ENCODE measurements at places on chromosomes 12 and 14.

DNA sequence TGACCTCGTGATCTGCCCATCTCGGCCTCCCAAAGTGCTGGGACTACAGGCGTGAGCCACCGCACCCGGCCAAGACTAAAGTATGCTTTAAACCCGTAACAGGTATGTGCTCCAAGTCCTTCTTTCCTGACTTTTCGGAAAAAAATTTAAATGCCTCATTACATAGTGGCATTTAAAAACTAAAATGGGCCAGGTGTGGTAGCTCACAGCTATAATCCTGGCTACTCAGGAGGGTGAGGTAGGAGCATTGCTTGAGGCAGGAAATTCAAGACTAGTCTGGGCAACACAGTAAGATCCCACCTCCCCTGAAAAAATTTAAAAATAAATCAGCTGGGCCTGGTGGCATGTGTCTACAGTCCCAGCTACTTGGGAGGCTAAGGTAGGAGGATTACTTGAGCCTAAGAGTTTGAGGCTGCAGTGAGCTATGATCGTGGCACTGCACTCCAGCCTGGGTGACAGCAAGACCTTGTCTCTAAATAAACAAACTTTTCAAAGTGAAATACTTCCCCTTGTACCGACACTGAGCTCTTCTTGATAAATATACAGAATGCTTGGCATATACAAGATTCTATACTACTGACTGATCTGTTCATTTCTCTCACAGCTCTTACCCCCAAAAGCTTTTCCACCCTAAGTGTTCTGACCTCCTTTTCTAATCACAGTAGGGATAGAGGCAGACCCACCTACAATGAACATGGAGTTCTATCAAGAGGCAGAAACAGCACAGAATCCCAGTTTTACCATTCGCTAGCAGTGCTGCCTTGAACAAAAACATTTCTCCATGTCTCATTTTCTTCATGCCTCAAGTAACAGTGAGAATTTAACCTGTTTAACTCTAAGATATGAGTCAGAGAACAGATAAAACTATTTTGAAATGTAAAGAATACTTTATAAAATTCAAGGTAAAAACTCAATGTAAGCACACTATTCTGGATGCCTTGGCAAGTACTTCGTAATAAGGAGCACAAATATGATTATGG lies 7.9 kb downstream of the PPP4R3A start:
- DNase-seq, result no peak

DNA sequence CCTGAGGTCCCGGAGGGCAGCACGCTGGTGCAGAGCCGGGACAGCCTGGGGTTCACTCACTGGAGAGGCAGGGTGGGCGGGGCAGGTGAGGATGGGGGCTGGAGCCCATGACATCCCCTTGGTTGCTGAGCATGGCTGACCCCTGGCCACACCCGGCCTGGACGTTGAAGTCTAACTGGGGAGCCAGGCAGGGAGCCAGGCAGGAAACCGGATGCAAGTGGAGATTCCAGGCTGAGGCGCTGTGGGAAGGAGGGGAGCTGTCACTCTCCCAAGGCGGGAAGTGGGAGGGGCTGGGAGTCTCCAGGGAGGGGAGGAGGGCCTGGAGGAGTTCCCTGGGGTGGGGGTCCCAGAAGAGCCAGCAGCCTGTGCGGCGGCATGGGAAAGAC lies 7.7 kb upstream of the INF2 start:
- DNase-seq, result peak; percentile 83

DNA sequence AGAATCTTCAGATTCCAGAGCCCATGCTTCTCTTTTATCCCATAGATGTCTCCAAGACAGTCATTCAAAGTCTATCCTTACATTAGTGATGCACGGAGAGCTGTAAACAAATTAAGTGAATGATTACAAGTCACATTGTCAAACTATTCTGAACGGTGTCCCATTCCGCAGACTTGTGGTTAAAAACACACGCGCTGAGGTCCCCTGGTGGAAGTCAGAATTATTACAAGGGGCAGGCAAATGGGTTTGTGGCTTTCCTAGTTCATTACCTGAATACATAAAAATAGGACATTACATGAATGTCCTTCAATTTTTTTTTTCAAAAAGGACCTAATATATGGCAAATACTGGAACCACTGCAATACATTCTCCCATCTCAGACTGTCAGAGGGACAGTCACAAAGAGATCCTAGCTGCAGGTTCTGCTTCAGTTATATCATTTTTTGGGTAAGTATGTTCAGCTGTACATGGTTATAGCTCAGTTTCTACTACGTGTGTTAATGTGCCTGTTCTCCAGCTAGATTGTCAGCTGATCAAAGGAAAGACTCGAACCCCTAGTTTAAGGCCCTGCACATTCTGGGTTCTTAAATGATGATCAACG lies 53.1 kb upstream of the STON2 start:
- DNase-seq, result peak; percentile 46

- DNase-seq, result no peak
Observed at GRCh38 chr12:13769966-13770365, 211.4 kb downstream of the GRIN2B start.

DNA sequence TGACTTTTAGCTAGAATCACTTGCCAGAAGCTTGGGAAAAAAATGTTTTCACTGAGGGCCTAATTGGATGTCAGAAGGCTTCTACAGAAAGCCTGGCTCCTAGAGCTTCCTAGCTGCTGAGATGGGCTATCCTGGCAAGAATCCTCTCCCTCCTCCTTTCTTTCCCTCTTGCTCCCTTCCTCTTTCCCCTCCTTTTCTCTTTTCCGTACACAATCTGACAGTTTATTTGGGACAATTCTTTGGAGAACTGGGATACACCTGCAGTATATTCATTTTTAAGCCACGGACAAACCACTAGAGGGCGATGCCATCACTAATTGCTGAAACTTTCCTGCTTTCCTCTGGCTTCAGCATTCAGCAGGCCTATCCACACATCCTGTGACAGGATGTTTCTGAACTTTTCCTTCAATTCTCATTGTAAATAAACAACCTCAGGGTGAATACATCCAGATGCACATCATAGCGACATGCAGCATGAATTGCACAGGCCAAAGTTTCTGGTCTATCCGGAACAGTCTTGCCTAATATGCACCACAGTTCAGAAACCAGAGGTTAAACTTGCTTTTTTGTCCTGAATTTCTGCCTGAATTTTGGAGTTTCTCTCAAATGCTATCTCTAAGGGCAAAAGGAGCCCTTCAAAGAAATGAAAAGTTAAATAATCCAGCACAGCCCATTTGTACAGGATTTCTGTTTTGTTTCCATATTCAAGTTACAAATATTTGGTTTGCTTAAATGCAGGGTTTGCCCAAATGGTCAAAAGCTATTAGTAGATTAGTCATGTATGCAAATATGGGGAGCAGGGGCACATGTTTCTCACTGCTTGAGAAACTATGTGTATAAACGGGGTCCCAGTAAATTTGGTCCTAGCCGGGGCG lies 142.8 kb downstream of the PAWR start:
- peak; percentile 84 for DNase-seq

DNA sequence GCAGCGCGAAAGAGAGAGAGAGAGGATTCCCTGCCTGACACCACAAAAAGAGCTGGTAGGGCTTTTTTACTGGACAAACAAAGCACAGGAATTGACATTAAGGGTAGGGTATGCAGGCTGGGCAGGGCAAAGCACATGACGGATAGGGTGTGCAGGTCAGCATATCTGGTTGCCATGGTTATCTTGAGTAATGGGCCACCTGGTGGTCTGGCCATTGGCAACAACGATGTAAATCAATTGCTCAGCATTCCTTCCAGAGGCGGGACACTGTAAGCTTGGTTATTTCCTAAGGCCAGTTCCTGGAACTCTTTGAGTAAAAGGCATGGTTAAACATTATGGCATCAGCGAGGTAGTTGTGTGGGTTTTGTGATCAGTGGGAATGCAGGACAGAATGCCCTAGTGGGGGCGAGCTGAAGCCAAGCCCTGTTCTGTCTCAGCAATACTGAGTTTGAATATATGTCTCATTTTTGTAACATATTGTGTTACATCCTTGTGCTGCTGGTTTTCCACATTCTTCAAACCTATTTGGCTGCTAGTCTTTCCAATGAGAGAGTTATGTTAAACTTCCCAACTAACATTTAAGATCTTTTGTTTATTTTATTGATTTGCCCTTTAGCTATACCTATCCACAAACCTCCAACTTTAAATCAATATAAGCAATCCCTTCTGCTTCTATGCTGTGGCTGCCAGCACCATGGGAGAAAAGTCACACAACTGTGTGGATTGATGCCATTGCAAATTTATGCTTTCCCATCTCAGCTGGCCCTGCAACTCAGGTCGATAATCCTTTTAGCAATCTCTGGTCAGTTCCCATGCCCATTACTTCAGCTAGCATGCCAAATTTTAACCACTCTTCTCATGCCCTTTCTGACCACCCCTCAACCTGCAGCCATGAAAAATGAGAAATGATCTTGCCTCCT lies 396.7 kb upstream of the PDE3A start:
- DNase-seq, result peak; percentile 51

DNA sequence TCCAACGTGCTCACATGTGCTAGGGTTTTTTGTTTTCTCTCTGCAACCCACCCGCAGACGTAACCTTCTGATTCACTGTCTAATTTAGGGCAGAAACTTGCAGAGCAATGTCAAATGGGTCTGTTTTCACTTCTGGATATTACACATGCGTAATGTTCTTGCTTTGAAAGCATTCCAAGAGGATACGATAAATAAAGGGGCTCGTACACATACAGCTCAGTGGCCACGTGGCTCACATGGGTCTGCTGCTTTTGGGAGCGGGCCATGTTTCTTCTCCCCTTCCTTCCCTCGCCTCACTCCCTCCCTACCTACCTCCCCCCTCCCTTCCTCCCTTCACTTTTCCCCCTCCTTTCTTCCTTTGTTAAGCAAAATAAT lies 23.4 kb downstream of the CACNA1C start:
- DNase-seq, result no peak

DNA sequence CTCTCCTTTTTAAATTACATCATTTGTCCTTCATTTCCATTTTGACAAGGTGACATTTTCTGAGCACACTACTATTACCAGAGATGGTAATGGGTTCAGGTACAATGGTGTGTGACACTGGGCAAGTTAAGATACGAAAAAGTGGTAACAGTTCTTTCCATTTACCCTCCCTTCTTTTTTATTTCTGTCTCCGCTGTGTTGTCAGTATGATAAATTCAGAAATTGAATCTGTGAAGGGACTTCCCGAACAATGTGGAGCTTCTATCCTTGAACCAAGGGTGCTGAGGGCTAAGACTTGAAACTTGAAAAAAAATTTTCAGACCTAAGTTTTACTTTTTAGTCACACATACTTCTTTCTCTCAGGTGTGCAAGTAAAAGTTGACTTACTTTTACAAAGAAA lies 103.7 kb downstream of the ERC1 start:
- no peak for DNase-seq

- DNase-seq, result no peak
Observed at GRCh38 chr12:108048686-108049085, 80.4 kb upstream of the WSCD2 start.

DNA sequence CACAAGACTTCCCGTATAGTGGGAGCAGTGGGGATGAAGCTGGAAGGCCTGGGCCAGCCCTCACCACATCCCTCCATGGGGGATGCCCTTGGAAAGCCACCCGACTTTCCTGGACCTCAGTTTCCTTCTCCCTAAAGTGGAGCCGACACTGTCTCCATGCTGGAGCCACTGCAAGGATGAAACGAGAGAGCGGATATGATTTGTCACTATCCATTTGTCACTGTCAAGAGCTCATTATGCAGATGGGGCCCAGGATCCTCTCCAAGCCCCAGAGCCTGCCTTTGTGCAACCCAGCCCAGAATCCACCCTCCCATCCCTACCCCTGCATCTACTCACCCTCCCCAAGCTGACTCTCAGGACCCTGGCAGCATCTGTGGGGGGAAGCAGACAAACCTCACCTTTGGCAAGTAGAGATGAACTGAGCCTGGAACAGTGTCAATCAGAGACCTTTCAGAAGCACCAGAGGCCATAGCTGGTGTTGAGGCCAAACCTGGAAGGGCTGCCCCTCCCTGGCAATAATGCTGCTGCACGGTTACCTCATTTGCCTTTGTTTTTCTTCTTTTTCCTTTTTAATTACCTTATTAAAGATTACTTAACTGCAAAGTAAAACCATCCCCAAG lies 287.7 kb upstream of the RTL1 start:
- no peak for DNase-seq

- no peak for DNase-seq
Observed at GRCh38 chr14:62103464-62103863, 341.2 kb downstream of the SNAPC1 start.

DNA sequence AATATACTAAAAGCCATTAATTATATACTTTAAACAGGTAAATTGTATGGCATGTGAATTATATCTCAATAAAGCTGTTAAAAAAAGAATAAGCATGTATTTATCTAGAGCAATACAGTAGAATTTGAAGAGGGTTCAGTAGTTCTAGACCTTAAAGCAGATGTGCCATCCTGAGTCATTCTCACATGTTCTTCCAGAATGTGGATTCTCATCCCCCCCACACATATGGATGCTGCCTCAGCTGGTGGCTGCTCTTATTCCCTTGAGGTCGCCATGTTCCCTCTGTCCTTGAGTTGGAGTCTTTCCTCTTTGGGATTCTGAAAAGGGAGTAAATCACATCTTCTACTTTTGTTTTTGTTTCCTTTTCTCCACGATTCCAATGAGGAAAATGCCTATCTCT lies 321.3 kb downstream of the AEBP2 start:
- no peak for DNase-seq
